Foreskin keratinocyte (primary cell): ENCODE measurements at places on chromosomes 3 and 15.

DNA sequence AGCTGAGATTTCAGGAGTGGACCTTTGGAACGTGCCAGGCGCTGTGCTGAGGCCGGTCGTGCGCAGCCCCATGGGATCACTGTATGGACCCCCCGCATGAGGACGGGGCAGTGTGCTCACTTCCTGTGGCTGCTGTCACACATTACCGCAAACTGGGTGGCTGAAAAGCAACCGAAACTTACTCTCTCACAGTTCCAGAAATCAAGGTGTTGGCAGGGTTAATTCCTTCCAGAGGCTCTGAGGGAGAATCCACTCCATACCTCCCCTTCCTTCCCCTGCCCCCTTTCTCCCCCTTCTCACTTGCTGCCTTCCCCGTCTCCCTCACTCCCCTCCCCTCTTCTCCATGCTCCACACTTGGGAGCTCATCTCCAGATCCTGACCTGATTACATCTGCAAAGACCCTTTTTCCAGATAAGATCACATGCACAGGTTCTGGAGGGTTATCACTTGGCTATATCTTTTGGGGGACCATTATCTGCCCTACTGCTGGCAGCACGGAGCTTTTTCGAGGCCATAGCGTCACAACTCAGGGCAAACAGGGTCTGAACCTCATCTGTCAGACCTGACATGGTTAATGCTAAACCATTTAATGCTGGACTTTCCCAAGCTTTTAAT lies 41.2 kb downstream of the KLF13 start:
- no peak for DNase-seq

DNA sequence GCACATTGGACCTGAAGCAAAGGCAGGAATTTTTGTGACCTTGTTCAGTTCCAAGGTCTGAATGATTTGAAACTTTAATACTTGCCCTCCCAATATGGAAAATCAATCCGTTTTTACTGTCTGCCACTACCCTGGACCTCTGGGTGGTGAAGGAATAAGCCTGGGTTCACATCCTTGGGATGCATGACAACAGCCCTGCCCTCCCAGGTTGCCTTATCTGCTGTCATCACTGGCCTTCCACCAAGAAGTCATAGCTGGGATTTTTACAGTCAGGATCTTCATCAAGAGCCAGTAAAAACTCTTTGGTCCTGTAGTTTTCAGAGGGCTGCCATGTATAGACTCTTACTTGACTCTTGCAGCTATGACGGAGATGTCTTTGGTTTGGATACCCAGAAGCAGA lies 128.6 kb downstream of the MYLK start:
- no peak for DNase-seq

GRCh38 chr15:55915221-55915620 lies 78.2 kb downstream of the NEDD4 start:
- no peak for DNase-seq

GRCh38 chr3:191123946-191124345 lies 75.1 kb upstream of the OSTN start:
- DNase-seq, result no peak

- no peak for DNase-seq
Measured at GRCh38 chr3:98968824-98969223, 67.3 kb upstream of the DCBLD2 start.

- no peak for DNase-seq
Measured at GRCh38 chr3:32243519-32243918, 5.0 kb downstream of the CMTM8 start.

DNA sequence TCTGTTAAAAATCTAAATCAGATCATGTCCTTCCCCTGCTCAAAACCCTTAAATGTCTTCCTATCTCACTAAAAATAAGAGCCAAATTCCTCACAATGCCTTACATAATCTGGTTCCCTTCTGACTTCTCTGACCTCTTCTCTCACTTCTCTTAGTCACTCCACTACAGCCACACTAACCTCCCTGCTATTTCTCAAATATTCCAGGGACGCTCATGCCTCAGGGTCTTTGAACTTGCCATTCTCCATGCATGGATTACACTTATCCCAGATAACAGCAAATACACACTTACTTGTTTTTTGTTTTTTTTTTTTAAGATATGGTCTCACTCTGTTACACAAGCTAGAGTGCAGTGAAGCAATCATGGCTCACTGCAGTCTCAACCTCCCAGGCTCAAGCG lies 8.5 kb downstream of the TP53BP1 start:
- no peak for DNase-seq

- no peak for DNase-seq
Measured at GRCh38 chr15:62756326-62756994, 286.1 kb upstream of the TPM1 start.

DNA sequence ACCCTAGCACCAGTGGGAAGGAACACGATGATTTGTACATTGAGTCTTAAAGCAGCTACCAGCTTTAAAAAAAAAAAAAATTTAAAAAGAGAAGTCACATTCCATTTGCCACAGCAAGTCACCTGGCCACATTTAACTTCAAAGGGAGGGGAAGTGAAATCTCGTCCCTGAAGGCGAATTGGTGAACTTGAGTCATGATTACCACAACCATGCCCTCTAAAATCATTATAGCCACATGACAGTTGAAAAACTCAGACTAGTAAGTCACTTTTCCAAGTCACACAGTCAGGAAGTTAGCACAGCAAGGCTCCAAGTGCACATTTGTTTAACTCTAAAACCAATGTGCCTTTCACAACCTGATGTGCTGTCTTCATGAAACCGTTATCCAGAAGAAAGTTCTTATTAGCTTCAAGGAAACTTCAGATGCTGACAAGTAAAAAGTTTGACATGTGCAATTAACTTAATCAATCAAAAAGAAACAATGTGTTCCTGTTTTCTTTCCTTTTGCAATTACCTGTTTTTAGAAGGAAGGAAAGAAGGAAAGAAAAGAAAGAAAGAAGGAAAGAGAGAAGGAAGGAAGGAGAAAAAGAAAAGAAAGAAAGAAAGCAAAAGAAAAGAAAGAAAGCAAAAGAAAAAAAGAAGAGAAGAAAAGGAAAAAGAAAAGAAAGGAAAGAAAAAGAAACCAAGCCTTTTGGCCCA lies 8.3 kb upstream of the THSD4 start:
- DNase-seq, result no peak

DNA sequence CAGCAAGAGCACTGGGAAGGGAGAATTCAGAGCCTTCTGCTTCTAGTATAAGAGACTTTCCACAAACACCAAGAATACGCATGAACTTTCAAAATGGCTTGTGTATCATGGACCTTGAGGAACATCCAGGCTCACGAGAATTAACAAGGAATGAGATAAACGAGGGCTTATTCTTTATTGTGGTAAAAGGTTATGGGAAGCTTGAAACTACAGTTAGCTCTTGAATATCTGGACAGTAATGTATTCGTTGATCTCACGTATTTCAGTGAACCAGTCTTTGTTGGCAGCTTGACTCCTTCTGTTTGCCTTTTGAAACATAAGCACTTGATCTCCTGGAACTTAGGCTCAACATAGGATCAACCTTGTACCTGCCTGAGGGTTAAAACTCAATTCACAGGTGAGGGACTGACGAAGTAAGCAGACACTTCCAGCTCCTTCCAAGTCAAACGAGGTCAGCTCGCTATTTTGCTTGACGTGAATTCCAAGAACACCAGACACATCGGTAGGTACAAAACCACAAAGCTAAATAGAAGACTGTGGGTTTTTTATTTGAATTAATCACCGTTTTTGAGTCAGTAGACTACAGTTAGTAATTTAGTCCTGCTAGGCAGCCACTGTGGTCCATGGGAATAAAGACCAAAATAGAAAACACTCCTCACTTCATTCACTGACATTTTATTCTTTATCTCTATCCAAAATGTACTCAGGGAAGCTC lies 30.8 kb downstream of the GALNT15 start:
- DNase-seq, result peak; percentile 88

- DNase-seq, result no peak
Measured at GRCh38 chr3:39019299-39019698, 32.4 kb downstream of the SCN11A start.

GRCh38 chr15:29765234-29765841 lies 56.9 kb downstream of the TJP1 start:
- DNase-seq, result no peak

GRCh38 chr3:48756640-48757039 lies 39.6 kb upstream of the IP6K2 start:
- no peak for DNase-seq

- no peak for DNase-seq
Measured at GRCh38 chr3:184352897-184353545, 8.4 kb downstream of the CLCN2 start.

GRCh38 chr3:71211083-71211482 lies 372.4 kb downstream of the FOXP1 start:
- DNase-seq, result no peak

DNA sequence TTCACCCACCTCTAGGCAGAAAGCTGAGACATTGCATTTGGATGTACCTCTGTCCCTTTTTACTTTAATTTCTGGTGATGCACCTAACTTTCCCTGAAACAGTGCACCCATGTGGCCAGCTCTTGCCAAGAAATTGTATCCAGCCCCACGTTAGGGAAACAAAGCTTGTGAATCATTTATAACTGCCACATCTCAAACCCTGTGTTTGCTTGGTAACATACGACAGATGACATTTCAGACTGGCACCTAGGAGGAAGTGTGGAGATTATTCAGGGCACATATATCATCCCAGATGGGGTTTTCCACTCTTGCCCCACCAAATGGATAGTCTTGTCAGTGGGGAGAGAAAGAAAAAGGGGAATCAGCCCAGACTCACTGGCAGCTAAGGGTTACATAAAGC lies 2.1 kb downstream of the CYB561D2 start:
- peak; percentile 27 for DNase-seq

DNA sequence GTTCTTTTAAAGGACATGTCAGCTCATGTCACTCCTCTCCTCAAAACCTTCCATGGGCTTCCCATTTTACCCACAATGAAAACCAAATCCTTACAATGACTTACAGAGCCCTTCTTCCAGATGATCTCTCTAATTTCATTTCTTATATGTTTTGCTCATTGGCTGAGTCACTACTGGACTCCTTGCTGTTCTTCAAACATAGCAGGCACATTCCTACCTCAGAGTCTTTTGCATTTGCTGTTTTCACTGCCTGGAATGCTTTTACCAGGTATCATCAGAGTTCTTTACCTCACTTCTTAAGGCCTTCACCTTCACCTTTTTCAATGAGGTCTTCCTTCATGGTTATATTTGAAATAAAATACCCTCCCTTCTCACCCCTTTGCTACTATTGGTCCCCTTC lies 57.3 kb downstream of the NECTIN3 start:
- DNase-seq, result peak; percentile 48

DNA sequence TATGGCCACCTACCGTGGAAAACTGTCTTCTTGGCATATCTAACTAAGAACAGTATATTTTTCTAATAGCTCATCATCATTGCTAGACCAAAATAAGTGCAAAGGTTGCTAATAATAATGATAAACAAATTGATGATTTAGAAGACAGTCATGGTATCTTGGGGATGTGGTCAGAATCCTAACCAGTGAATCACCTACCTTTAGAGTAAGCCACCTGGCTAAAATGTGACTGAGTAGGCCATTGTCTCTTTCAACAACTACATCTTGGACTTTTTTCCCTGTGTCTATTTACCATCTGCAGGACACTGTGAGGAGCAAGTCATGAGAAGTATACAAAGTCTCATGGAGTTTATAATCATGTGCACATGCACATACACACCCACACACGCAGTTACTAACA lies 273.5 kb upstream of the SEMA6D start:
- DNase-seq, result peak; percentile 86

- DNase-seq, result no peak
Measured at GRCh38 chr3:174583396-174583795, 275.7 kb upstream of the NAALADL2 start.

DNA sequence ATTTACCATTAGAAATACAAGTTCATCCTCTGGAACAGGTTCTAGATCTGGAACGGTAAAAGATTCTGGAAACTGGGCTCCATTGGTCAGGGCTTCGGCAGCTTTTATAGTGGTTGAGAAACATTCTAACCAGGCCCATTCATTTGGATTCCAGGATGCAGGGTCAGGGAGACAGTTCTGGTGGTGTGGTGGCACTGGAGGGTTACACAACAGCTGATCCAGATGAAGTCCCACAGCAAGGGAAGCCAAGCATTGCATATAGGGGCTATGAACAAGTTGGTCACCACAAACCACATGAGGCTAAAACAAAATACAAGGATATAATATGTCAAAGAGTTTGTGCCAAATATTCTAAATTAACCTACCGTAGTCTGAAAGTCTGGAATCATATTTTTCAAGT lies 43.0 kb downstream of the FBXL22 start:
- no peak for DNase-seq
